ENCODE measurements at places on chromosomes 13 and 19.

DNA sequence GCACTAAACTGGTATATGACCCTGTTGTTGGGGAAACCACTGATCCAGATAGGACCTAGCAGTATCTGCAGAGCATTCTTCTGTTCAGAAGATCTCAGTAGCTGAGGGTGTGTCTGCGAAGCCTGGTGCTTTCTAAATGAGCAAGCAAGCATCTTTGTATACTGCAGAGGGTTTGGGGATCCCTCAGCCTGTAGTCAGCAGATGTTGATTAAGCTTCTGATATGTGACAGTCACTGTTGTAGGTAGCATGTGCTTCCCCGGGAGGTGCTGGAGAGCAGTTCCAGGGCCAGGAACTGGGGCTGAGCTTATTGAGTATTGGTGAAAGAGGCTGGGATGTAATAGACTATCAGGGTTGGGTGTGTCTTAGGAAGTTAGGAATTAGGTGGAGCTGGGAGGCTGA is 1.5 kb downstream of the SCAF1 start:
- DNase-seq: no peak

DNA sequence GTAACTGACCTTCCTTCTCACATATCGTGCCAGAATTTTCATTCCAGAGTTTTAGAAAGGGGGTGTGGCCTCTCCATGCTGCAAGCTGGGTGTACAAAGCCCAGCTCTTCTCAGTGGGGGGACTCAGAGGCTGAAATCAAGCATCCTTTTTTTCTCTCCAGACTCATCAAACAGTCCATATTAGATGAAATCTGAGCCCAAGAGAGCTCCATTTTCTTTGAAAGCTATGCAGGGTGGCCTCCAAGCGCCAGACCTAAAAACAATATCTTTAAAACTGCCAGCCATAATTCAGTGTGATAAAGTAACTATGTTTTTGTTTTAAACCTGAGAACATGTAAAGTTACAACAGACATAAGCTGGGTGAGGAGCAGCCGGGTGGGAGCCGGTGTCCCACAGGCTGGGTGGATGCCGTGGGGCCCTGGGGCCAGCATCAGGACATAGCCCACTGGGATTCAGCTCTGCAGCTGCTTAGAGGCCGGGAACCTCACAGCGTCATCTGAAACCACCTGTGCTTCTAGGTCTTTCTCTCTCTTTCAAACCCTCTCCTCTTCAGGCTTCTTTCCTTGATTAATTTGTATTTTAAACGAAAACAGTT is 249.2 kb downstream of the ZNF536 start:
- no peak for DNase-seq

DNA sequence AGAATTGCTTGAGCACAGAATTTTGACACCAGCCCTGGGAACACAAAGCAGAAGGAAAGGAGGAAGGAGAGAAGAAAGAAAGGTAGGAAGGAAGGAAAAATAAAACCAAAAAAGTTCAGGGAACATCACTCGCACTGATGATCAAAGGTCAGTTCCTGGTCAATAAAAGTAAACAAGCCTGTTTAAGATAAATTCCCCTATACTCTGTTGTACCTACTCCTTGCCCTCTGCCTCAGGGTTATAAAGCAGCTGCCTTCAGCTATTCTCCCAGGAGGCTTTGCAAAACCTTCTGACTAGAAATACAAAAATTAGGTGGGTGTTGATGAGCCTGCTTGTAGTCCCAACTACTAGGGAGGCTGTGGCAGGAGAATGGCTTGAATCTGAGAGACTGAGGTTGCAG is 14.9 kb upstream of the ZNF91 start:
- no peak for DNase-seq

GRCh38 chr19:7426986-7427385 is 61.8 kb downstream of the PEX11G start:
- DNase-seq: no peak

DNA sequence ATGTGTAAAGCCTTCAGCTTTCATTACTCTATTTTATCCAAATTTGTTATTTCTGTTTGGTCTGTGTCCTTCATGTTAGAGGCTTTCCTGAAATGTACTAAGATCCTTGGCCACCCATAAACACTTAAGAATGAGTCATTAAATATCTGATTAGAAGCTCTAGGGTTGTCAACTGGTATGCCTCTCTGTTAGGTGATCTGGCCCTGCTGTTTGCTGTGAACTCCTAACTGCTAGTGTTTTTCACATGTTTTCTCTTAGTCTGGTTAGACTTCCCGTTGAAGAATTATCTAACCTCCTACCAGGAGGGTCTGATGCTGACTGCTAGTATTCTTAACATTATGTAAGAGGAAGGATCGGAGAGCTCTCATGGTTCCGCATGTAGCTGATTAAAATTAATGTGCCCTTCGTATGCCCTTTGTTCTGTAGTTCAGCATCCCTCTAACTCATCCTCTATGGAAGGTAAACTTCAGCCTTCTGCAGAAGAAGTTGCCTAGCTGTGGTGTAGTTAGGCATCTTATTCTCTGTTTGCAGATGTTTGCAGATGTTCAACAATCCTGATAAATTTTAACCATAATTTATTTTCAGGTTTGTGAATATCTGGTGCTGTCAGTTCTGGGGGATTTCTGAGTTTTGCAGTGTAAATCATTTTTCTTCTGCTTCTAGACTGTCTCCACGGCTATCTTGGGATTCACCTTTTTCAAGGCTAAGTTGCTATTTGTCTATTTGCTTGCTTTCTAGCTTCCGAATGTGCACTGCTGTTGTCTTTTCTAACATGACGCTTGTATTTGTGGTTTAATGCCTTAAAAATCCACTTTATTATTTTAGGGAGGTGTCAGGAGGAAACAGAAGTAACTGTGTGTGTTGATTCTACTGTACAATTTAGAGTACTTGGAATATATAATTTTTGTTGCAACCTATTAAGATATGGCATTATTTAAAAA is 207.2 kb upstream of the SPRY2 start:
- no peak for DNase-seq

DNA sequence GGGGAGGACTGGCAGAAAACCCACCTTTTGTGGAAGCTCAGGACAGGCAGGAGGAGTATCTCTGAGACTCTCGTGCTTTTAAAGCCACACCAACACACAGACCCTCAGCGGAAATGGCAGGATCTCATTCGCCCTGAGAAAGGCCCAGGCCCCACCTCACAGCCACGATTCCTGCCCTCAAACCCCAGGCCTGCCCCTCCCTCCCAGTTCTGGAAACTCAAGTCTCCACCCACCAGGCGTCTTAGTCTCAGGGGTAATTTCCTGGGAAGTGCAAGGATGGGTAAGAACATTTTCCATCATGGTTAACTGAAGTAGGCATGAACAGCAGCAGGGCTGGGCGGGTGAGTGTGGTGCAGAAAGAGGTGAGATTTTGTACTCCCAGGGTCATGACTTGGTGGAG is 8.0 kb upstream of the PDE4C start:
- DNase-seq: no peak

- DNase-seq: no peak
These were observed 23.2 kb upstream of the ACOD1 start for GRCh38 chr13:76925115-76925514.

DNA sequence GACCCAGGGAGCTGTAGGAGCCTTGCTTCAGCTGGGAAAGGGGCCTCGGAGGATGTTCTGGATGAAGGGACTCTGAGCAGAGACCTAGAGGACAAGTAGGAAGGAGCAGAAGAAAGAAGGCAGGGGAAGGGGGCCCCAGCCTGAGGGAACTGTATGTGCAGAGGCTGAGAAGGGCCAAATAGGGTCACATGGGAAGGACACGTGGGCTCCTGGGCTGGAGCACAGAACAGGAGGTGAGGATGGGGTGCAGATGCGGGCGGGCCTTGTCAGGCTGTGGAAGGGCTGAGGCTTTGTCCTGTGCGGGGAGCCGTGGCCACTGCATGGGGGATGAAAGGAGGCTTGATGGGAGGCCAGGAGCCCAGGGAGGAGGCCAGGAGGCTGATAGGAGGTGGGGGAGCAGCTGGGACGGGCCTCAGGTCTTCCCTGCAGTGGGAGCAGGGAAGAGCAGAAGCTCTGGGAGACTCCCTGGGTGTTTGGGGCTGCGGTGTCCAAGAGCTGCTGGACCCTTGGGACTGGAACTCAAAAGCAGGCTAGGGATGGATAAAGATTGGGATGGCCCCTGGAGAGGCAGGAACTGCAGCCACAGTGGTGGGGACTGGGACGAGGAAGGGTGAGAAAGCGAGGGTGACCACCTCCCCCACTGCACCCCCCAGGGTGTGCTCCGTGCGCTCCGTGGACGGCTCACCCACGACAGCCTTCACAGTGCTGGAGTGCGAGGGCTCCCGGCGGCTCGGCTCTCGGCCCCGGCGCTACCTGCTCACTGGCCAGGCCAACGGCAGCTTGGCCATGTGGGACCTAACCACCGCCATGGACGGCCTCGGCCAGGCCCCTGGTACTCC is 11.4 kb upstream of the LTBP4 start:
- DNase-seq: no peak

DNA sequence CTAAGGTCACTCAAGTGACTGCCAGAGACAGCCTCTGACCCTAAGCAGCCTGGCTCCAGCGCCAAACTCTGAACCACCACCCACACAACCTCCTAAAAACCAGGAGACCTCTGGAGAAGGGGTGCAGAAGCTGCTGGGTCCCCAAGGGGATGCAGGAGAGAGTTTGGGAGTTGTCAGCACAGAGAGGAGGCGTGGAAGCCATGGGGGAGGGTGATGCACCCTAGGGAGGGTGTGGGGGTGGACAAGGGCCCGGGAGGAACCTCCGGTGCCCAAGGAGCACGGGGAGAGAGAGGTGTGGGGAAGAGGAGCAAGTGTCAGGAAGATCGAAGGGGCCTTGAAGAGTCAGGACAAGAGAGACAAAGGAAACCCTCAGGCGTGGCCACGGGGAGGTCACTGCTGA is 2.1 kb upstream of the HIPK4 start:
- no peak for DNase-seq

DNA sequence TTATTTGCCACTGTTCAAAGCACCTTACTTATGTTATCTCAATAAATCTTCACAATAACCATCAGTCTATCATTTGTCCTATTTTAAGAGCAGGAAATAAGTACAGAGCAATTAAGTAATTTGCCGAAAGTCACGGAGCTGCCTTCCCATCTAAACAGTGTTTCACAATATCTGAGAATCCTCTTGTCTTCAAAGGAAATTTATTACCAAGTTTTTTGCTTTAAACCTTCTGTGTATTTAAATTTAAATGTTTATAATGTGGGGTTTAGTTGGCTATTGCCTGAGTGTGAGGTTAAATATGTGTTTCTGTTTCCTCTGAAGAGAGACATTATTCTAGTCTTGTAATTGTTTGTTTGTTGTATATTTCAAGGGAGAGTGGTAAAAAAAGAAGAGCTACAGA is 633.1 kb downstream of the EFNB2 start:
- no peak for DNase-seq

DNA sequence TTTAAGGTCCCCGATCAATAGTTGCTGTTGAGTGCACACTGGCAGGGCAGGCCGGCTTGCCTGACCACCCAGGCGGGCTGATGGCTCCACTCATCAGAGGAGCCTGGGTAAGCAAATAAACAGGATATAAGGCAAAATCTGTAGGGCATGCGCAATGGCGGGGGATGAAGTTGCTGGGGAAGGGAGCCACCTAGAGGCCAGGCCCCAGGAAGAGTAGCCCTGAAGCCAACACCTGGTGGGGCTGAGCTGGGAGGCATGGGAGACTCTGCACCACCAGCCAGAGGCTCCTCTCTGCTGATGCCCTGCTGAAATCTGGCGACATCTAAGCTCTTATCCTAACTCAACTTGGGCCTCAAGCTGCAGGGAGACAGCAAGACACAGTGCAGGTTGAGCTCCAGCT is 324.3 kb downstream of the ZNF536 start:
- DNase-seq: no peak

DNA sequence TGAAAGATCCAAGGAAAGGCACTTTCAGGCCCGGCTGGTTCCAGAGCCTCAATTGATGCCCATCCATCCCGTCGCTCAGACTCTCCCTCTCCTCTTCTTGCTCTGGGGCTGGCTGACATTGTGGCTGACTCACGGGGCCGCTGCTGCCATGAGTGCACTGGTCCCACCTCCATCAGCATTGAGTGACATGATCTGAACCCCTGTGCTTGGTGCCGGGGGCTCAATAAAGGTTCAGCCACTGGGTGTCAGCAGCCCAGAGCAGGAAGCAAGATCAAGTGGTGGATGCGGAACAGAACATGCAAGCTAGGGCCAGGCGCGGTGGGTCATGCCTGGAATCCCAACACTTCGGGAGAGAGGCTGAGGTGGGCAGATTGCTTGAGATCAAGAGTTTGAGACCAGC is 39.5 kb downstream of the COMP start:
- no peak for DNase-seq

DNA sequence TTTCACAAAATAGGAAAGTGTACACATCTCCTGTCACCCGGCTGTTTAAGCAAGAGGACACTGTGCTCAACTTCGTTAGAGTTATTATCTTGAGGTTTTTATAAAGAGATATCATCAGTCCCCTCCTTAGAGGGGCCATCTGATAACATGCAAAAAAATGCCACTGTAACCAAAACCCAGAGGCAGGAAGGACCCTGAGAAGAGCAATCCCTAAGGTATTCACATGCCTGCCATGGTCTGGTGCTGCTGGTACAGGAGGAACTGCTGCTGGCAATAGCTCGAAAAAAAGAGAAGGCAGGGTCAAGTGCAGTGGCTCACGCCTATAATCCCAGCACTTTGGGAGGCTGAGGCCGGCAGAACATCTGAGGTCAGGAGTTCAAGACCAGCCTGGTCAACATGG is 12.8 kb upstream of the CEACAM3 start:
- DNase-seq: no peak

DNA sequence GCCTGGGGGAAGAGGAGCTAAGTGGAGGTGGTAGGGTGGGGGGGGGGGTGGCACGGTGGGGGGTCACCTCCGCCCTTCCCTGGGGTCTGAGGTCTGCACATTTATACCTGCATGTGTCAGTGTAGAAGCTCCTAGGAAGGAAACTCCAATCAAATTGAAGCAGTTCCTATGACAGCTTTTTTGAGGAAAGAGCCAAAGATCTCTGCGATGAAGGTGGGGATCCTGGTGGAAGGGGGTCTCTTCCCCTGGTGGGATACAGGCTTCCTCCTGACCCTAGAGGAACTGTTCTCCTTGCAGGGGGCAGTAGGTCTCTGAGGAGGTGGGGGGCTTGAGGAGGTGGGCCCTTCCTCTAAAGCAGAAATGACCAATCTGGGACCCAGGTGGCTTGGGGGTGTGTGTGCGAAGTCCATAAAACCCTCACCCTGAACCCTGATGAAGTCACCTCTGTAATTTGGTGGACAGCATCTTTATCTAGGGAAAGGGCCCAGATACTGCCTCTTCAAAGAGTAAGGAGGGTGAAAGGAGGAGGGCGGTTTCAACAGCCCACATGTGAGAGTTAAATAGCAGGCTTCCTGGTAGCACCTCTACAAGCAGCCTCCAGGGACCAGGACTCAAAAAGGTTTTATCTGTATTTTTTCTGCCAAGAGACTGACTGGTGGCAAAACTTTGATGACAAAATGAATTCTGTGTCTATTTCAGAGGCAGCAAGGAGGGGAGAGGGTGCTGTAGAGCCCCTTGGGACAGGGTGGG is 12.9 kb downstream of the RANBP3 start:
- DNase-seq: no peak

DNA sequence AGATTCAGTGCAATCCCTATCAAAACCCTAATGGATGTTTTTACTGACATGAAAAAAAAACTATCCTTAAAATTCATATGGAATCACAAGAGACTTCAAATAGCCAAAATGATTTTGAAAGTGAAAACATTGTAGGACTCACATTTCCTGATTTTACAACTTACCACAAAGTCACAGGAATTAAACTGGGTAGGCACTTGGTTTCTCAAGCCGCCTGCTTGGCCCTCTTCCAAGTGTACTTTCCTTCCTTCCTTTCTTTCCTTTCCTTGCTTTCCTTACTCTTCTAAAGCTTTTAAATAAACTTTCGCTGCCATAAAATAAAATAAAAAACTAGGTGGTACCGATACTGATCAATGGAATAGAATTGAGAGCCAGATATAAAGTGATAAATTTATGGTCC is 21.0 kb upstream of the CD33 start:
- DNase-seq: no peak
